ENCODE measurements at places on chromosomes 2 and 18.

GRCh38 chr2:150027164-150027563 lies 439.6 kb upstream of the MMADHC start:
- DNase-seq: no peak

GRCh38 chr18:49041435-49042245 lies 90.9 kb upstream of the SMAD7 start:
- DNase-seq: no peak

- no peak for DNase-seq
Observed at GRCh38 chr2:68519236-68519635, 51.9 kb downstream of the APLF start.

DNA sequence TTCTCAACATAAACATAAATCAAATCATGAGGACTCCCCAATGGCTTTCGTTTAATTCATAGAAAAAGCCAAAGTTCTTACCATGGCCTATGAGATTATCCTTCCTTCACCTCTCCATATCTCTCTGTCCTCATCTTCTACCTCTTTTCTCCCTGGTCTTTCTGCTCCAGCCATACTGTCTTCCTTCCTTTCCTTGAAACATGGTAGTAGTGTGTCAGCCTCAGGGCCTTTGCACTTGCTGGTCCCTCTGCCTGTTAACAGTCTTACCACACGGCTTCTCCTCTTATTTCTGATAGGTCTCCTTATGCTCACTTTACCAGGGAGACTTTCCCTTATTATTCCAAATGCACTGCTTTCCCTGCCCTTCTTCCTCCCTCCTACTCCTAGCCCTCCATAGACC lies 25.6 kb downstream of the APOB start:
- DNase-seq: no peak

DNA sequence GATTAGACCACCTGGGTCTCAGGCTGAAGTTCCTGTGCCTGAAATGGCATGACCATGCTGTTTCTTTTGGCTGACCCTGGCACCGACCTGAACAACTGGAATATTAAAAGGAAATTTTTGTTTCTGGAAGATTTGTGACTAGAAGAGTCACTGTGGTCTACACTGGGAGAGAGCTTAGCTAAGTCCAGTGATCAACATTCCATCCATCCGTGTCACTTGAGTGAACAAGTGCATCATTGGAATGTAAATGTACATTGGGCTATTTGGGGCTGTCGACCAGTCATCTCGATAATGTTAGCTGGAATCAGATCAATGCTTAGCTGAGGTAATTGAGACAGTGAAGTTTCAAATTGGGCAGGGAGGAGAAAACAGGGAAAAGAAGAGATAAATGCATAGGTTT lies 95.4 kb upstream of the CCDC85A start:
- no peak for DNase-seq

DNA sequence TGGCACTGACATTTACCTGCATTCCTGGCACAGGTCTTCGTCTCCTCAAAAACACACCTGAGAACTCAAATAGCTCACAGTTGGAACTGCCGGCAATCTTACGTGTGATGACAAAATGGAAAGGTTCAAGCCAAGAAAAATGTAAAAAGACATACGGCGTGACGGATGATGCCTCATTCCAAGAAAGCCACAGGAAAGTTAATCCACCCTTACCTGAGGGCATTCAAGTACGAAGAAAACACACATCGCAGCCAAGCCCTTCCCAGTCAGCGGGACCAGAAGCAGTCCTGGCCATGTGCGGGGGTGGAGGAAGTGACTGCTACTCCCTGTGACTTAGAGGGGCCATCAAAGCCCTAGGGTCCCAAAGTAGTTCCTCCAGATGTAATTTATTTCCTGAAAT lies 986.3 kb upstream of the CELF4 start:
- no peak for DNase-seq

DNA sequence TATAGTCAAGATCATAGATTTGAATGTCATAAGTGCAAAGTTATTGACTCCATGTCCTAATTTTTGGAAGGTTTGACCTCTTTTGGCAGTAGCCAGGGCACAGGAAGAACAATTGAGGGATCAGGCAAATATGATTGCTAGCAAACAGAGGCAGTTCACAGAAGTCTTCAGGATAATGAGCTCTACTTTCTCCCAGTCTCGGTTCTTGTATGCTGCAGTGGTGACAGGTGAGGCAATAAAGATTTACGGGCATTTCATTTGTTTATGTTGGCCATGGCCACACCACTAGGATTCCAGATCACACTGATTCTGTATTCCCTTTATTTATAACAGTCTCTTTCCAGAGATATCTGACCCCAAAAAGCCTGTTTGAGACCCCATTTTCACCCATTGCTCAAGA lies 137.5 kb downstream of the UBR3 start:
- no peak for DNase-seq

- no peak for DNase-seq
Observed at GRCh38 chr2:186325827-186326535, 160.1 kb upstream of the ZC3H15 start.

- DNase-seq: no peak
Observed at GRCh38 chr2:75074228-75074627, 115.8 kb downstream of the POLE4 start.

DNA sequence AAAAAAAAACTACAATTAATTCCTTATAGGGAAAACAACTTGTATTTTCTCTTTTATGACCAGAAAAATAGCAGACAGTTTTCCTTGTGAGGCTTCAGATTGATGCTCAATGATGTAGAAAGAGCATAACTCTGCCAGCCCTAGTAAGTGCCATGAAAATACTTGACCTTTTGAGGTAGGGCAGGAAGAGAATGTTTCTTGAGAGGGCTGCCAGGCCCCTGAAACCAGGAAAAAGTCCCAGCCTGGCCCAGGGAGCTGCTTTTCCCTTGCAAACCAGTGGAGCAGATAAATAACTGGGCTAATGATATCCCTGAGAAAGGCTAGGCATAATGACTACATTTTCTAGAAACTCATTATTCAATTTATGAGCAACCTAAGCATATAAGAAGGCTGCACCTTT lies 126.8 kb downstream of the SLC8A1 start:
- no peak for DNase-seq

GRCh38 chr2:169159686-169160085 lies 90.3 kb downstream of the DHRS9 start:
- no peak for DNase-seq

- no peak for DNase-seq
Observed at GRCh38 chr2:85712336-85712735, 18.2 kb downstream of the GNLY start.

GRCh38 chr18:1147730-1148129 lies 243.1 kb downstream of the ADCYAP1 start:
- no peak for DNase-seq

DNA sequence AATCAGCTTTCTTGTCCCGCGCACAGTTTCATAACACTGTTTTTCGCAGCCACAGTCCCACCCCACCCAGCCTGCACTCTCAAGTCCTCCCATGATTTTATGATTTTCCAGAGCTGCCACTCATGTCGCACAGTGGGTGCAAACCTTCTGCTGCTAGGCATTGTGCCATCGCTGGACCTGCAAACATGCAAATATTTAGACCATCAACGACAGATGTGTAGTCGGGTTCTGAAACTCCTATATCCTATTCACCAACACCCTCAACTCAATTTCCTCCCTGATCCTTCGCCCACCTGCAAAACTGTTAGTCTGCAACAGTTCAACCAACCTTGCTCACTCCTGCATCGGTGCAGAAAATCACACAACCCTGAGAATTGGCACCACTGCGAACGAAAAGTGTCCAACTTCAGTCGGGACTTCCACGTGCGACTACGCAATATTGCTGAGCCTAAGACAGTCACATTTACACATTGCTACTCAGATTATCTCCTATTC lies 871 bp upstream of the ALS2 start:
- DNase-seq: no peak
